Naive thymus-derived CD4-positive, alpha-beta T cell (primary cell): ENCODE measurements at places on chromosomes 3 and 15. TPM values are rescaled to one million over a fixed set of nuclear protein-coding genes. Genes with fewer than 3 reads are reported as not detected.

The TPRG1 gene
- 0.16 TPM for polyA plus RNA-seq

The FOXB1 gene
- not detected for polyA plus RNA-seq

The TNIK gene
- polyA plus RNA-seq = 20.2 TPM

The EFCAB12 gene
- not detected for polyA plus RNA-seq

The FEZF2 gene
- not detected for polyA plus RNA-seq

The ITIH1 gene
- not detected for polyA plus RNA-seq

The AP3B2 gene
- polyA plus RNA-seq = 0.35 TPM

The LMAN1L gene
- polyA plus RNA-seq = not detected

The FGD5 gene
- polyA plus RNA-seq = not detected

The HRG gene
- polyA plus RNA-seq = not detected

The TMA7 gene
- 512 TPM for polyA plus RNA-seq
